COR-L47 (cell line): ENCODE measurements at places on chromosomes 13 and 19.

- no peak for DNase-seq
Measured at GRCh38 chr13:79245937-79246577, 160.0 kb downstream of the RBM26 start.

DNA sequence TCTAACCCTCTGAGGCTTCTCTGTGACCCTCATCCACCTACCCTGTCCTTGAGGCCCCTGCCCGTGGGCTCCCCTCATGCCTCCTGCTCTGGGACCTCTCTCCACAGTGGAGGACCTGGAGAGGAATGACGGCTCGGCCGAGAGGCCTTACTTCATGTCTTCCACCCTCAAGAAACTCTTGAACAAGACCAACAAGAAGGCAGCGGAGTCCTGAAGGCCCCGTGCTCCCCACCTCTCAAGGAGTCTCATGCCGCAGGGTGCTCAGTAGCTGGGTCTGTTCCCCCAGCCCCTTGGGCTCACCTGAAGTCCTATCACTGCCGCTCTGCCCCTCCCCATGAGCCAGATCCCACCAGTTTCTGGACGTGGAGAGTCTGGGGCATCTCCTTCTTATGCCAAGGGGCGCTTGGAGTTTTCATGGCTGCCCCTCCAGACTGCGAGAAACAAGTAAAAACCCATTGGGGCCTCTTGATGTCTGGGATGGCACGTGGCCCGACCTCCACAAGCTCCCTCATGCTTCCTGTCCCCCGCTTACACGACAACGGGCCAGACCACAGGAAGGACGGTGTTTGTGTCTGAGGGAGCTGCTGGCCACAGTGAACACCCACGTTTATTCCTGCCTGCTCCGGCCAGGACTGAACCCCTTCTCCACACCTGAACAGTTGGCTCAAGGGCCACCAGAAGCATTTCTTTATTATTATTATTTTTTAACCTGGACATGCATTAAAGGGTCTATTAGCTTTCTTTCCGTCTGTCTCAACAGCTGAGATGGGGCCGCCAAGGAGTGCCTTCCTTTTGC is 10.8 kb upstream of the ILF3 start:
- no peak for DNase-seq

DNA sequence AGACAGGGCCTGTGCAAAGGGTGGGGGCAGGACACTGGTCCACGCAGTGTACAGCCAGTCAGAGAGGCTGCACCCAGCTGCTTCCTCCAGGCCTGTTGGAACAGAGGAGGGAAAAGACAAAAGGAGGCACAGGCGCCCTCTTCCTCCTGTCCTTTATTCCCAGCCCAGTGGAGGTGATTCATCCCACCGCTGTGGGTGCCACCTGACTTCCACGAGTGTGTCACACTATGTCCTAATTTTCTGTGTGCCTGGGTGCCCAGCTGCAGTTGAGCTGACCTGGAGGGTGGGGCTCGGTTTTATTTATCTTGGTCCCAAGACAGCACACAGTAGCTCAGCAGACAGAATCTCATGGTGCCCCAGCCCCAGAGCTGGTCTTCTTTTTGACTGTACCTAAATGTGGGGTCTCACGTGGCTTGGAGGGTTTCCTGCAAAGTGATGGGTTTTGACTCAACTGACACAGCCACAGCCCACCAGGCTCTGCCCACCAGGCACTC is 9.0 kb downstream of the EPS15L1 start:
- DNase-seq, result no peak

- DNase-seq, result no peak
Measured at GRCh38 chr19:31312009-31312676, 37.1 kb downstream of the TSHZ3 start.

- no peak for DNase-seq
Measured at GRCh38 chr13:114146629-114147028, 14.2 kb upstream of the RASA3 start.

GRCh38 chr13:20812890-20813289 is 39.1 kb upstream of the EEF1AKMT1 start:
- no peak for DNase-seq

DNA sequence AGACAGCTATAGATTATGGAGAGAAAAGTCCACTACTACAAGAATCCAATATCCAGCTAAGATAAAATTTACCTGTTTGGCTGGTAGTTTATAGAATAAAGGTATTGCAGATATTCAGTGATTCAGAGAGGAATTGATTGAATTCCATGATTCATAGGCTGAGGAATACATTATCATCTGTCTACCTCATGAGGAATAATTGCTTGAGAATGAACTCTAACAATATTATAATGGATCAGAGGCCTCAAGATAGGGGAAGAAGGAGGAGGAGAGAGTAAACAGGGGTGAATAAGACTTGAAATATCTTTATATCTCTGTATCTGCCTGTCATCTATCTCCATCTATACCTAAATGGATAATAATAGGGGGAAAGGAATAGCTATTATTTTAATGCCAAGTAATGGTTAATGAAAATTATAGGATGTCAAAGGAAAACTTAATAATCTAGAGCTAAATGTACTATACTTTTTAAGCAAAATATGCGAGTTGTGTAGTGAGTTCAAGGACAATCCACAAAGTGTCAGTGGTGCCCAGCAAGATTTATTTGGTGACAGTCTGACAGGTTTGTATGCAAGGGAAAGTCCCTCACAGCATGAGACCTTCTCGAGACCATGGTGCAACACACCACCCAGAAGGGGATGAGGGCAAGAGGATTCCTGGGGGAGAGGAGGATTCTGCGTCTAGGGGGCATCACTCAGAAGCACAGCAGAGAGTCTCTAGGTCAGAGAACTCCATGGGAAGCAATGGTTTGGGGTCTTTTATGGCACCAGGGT is 224.5 kb downstream of the GPC5 start:
- DNase-seq, result no peak

DNA sequence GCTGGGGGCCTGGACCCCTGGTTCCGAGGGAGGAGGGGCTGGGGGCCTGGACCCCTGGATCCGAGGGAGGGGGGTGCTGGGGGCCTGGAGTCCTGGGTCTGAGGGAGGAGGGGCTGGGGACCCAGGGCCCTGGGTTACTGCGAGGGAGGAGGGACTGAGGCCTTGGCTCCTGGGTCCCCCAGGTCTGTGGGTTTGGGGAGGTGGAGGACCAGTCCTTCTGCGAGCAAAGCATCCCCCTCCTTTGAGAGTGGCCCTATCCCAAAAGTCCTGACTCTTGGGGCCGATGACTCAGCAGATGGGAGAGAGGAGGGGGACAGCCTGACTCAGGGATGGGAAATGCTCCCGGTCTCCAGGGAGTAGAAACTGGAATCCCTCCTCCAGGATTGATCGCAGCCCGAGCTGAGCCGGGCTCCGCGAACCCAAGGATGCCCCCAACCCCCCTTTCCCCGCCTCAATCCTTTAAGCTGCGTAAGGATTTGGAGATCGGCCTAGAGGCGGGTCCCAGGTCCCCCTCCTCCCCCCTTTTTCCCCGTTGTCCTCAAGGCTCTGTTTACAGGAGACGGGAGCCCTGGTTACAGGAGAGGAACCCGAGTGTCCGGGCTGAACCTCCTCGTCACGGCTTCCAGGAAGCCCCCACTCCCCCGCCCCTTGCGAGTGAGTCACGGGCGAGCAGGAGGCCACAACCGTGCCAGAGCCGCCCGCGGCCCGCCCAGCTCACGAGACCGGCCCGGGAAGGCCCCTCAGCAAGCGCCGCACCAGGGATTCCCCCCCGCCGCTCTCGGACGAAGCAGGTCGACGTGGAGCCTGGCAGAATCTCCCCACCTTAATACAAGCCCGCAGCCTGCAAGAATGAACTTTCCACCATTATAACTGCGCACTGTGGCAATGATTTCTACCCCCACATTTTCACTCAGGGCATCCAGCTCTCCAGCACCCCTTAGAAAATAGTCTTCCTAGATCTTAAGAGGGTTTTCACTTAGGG is 3.0 kb upstream of the ZFP36 start:
- DNase-seq, result peak; percentile 82

DNA sequence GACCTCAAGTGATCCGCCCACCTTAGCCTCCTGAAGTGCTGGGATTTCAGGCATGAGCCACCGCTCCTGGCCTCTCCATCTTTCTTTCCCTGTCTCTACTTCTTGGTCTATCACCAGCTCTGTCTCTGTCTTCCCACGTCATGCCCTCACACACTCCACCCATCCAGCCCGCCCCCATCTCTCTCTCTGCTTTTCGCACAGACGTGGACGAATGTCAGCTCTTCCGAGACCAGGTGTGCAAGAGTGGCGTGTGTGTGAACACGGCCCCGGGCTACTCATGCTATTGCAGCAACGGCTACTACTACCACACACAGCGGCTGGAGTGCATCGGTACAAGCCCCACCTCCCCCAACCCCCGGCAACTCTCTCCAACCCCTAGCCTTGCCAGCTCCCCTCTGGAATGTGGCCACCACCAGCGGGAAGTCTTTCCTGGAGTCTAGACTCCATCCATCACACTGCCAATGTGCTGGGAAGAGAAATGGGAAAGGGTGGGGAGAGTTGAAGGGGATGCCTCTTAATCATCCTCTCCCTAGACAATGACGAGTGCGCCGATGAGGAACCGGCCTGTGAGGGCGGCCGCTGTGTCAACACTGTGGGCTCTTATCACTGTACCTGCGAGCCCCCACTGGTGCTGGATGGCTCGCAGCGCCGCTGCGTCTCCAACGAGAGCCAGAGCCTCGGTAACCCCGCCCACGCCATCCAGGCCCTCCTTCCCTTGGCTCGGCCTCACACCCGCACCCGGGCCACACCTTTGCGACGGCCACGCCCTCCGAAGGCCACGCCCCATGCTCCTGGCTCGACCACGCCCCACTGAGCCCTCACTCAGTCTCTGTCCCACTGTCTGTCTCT is 22.5 kb downstream of the LTBP4 start:
- peak; percentile 86 for DNase-seq
